BE2C (cell line): ENCODE measurements at places on chromosomes 7 and 10.

GRCh38 chr10:2556883-2557282 lies 510.5 kb upstream of the PFKP start:
- no peak for DNase-seq

- no peak for DNase-seq
These were observed 63.7 kb downstream of the TRUB1 start for GRCh38 chr10:115001506-115002381.

DNA sequence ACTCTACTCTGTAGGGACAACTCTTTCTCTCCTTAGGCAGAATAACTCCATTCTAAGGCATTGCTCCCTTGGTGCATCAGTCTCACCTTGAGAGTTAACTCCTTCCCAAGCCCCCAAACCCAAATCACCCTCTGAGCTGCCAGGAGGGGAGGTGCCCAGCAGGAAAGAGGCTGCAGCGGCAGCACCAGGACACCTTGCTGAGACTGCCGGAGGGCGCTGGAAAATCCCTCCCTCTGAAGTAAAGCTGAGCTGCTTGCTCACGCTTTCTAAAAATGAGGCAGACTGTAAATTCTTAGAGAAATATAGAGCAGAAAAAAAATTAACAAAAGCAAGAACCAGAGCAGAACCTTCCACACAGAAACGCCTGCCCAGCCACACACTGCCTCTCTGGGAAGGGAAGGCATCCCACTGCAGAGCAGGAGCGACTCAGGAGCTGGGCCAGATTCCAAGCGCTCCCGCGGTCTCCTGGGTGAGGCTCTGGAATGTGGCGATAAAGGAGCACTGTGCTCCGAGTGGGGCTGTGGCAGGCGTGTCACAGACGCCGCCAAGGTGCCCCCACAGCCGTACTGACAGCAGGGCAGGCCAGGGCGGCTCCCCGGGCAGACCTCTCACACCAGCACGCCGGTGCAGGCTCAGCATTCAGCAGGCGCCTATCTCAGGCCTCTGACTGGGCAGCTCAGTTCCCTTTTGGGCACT lies 202.1 kb downstream of the TNS3 start:
- DNase-seq = peak; percentile 26

DNA sequence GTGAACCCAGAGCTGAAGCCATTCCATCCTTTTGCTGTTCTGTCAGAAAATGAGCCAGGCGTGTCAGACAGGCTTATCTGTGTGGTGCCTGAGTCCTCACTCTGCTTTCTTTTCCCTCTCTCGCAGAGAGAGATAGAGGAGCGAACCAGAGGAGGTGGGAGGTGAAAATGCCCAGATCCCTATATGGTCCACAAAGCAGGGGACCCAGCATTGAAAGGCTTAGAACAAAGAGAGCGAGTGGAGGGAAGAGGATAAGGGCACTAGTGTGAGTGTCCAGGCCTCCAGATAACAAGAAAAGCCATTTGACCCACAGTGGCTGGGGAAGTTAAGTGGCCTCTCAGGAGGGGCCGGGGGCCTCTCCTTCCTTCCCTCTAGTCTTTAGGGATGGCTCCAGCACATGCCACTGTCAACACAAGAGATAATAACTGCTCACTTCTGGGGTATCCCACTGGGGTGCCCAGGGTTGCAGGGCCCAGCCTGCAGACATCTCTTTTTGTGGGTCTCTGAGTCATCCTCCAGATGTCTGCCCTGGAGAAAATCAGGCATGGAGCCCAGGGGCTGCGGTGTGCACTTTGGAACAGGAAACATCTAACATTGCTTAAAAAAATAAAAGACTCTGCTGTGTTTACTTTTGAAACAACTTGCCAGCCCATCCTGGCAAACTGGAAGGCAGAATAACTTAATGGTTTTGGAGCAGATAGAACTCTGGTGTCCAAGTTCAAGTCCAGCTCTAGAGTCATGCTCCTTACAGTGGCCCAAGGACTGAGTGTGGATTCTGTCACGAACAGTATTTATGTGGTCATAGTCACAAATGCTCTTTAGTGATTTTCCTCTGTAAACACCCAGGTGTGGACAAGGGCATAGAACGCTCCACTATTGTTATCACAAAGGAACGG lies 189.5 kb downstream of the CXCL12 start:
- DNase-seq = no peak

GRCh38 chr7:1163121-1163520 lies 3.1 kb upstream of the ZFAND2A start:
- no peak for DNase-seq

GRCh38 chr10:113524539-113525490 lies 28.0 kb upstream of the HABP2 start:
- DNase-seq = no peak

DNA sequence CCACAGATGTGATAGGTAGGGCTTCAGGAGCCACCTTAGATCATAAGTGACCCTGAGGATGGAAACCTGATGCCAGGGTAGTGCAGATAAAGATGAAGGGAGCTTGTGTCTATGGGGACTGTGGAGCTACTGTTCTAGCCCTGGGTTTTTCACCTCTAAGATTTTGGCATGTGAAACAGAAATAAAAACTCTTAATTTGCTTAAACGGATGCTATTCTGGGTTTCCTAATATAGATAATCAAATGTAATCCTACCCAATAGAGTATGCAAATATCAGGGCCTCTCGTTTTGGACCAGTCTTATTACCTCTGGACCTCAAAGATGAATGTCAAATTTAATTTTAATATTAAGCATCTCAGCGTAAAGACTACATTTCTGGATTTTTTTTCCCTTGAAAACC lies 49.3 kb downstream of the ABCB4 start:
- DNase-seq = no peak

DNA sequence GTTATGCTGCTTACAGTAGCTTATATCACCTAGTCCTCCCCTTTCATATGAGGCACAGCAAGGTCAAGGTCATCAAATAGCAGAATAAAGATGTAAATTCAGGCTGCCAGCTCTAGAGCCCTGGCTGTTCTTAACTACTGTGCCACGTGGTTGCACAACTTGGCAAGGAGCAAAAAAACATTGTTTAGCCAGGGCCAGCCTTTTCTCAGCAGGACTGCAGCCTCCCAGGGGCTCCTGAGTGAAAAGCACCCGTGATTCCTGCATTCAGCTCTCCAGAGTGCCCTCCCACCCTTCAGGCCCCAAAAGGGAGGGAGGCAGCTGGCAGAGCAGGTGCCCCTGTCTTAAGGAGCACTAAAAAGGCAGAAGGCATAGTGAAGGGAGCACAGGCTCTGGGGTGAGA lies 31.8 kb upstream of the TM9SF3 start:
- DNase-seq = no peak

DNA sequence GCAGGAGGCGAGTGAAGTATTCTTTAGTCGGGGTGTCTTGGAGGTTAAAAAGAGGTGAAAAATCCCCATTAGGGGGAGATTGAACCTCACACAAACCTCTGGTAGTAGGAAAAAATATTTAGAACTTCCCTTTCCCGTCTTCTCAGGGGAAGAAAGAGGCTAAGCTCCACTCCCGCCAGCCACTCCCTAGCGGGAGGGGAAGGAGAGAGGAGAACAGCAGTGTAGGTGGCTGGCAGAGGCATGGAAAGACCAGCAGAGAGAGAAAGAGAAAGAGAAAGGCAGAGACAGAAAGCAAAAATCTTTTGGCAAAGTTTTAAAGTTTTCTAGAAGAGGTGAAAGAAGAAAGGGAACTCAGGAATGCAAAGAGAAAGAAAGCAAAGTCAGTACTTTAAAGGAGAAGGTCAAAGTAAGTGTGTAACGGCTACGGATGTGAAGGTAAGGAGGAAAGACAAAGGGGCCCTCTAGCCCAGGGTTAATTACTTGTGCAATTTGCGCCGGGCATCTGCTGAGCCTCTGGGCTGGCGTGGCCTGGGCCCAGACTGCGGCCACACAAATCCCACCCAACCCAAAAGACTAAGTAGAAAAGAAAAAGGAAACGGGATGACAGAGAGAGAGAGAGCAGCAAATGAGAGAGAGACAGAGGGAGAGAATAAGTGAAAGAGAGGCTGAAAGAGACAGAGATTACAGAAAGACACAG lies 72.3 kb upstream of the ZNF746 start:
- no peak for DNase-seq

GRCh38 chr7:16813232-16813616 lies 8.4 kb upstream of the AGR2 start:
- no peak for DNase-seq

GRCh38 chr10:3635697-3636096 lies 149.3 kb downstream of the KLF6 start:
- no peak for DNase-seq

DNA sequence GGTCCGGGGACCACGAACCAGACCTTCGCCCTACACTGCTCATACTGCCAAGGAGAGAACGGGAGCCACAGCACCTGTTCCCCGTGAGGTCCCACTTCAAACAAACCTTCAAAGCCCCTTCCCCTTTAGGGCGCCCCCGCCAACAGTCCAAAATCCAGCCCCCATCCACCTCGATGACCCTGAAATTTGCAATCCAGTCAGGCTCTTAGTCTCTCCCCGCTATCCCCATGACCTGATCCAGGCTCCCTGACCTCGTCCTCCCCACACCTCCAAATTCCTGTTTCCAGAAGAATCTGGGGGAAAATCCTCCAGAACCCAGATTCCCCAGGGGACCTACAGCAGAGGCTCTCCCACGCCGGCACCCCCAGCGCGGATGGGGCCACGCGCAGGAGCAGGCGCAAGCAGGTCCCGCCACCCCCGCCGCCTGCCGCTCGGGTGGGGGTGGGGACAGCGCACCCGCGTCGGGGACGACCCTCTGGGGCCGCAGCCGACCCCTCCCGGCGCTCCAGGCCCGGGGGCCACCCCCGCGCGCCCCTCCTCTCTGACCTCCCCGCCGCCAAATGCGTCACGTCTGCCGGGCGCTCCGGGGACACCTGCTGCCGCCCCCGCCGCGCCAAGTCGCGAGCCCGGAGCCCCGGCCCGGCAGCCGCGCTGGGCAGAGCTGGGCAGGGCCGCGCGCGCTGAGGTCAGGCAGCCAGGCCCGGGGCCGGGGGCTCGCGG lies 753 bp downstream of the CAMK2B start:
- DNase-seq = no peak

- no peak for DNase-seq
These were observed 163.3 kb downstream of the IPMK start for GRCh38 chr10:58104351-58104751.

GRCh38 chr10:35711615-35712411 lies 69.7 kb upstream of the FZD8 start:
- DNase-seq = no peak

DNA sequence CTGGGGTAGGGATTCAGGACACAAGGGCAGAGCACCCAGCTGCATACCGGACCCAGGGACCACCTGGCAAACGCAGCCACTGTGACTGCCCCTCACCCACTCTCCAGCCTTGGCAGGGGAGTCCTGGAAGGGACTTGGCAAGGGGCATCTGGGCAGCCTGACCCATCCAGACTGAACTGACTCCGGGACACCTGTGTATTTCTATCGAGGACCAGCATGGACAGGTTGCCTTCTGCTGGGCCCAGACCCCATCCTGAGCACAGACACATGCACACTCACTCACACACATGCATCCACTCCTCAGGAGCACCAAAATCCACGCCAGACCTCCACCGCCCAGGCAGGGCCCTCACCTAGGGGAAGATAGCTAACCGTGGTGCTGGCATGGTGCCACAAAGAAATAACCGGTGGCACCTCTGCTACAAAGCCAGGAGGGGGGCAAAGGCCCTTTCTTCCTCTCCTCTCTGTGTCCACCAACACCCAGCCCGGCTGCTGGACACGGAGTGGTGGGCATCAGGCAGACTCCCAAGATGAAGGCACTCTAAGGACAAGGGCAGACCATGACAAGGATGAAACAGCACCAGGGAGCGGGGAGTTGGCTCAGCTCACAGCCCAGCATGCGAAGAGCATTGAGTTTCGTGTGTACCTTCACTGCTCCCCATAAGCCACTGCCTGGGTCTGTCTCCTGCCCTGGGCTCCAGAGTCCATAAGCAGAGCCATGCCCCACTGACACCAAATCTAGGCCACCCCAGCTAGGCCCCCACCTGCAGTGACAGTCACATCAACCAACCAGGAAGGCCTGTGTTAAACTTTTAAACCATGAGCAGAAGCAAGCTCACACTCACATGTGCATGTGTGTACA lies 35.3 kb downstream of the KCNH2 start:
- DNase-seq = peak; percentile 19

GRCh38 chr7:1666823-1667565 lies 3.1 kb upstream of the ELFN1 start:
- DNase-seq = peak; percentile 28

DNA sequence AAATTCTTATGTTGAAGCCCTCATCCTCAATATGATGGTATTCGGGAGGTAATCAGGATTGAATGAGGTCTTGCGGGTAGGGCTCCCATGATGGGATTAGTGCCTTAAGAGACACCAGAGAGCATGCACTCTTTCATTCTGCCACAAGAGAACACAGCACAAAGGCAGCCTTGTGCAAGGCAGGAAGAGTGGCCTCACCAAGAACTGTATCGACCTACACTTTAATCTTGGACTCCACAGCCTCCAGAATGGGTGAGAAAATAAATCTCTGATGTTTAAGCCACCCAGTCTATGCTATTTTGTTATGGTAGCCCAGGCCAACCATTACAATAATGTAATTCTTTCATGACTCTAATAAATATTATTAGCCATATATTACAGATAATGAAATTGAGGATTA lies 8.4 kb downstream of the SEM1 start:
- no peak for DNase-seq

DNA sequence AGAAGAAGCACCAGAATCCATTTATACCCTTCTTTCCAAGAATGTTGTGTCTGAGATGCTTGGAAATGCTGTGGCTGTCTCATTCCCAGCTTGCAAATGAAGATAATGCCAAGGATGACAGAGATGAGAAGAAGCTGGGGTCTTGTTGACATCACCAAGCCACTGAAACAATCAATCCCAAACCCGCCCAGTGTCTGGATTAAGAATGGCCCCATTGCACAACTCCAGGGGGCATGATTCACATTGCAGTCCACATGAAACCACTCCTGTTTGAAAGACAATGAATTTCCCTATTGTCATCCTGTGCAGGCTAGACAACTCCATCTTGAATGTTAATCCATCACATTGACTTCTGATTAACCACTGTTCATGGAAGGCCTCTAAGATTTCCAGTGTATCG lies 28.6 kb downstream of the SORBS1 start:
- no peak for DNase-seq

GRCh38 chr10:98217801-98218200 lies 50.2 kb downstream of the LOXL4 start:
- DNase-seq = no peak

DNA sequence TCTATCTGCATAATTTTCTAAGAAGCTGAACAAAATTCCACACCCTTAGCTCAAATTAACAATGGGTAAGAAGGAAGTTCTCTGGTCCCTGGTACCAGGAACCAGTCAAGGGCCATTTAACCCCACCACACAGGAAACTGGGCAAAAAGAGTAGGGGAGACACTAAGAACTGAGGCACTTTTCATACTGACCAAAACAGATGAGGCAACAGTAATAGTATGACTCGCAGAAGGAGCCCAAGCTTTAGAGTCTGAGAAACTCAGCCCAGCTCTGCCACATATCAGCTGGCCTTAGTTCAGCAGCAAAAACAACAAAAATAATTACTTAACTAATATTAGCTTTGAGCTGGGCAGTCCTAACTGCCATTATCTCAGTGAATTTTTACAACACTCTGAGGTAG lies 221.2 kb downstream of the FAM107B start:
- DNase-seq = no peak

- DNase-seq = no peak
These were observed 257.6 kb upstream of the IGFBP3 start for GRCh38 chr7:46178661-46179060.
